ENCODE measurements at places on chromosomes 11 and 22.

DNA sequence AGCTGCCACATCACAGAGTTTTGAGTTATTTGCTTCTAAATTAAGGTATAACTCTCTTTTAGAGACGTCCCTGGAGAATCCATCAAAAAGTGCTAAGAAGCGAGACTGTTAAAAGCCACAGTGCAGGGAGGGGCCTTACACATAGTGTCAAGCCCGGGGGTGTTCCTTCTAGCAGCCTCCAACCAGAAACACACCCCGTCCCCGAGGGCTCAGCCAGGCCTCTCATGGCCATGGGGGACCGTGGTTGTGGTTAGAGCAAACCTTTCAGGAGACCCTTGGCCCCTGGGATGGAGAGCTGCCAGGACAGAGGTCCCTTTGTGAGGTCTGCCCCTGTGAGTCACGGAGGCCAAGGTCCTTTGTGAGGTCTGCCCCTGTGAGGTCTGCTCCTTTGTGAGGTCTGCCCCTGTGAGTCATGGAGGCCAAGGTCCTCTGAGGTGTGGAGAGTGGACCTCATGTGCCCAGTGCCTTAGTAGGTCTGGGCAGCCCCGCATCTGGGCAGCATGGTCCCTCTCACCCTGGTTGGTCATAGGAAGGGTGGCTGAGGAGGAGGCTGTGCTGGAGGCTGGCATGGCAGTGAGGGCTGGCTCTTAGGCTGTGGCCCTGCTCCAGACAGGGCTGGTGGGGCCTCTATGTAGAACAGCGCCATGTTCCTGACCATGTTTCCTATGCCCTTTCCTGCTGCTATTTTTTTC lies 5.4 kb downstream of the GNAZ start:
- no peak for DNase-seq

GRCh38 chr11:304915-305843 lies 2.4 kb upstream of the IFITM2 start:
- DNase-seq: no peak

GRCh38 chr11:10514709-10515108 lies 26.3 kb downstream of the RNF141 start:
- no peak for DNase-seq

DNA sequence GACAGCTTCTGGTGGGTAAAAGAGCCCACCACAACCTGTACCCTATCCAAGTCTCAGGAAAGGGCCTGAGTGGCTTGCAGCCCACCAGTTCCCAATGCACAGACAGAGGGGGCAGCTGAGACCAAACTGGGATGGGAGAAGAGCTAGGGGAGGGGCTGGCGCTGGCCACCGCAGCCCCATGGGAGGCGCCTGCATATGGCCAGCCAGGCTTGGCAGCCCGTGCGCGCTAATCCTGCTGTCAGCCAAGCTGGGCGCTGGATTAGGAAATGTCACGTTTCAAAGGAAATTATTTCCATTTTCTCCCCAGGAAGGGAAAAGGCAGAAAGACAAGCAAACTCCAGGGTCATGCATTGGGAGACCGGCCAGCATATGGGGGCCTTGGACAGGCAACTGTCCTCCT lies 236.8 kb downstream of the BUD13 start:
- DNase-seq: no peak

DNA sequence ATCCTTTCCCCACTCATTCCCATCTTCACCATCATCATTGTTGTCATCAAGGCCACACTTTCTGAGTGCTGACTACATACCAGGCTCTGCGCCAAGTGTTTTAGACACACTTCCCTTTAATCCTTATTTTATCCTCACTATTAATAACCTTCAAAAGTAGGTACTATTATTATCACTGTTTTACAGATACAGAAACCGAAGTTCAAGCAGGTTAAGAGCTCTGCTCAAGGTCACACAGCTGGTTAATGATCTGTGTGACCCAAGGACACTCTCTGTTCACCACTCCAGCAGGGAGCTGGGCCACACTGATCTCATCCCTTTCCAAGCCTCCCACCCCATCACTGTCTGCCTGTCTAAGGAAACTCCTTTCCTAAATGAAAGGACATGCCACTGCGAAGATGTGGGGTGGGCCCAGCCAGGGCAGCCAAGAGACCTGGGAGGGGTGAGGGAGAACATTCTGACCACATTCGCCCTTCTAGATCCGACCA lies 17.2 kb upstream of the TSKU start:
- no peak for DNase-seq

DNA sequence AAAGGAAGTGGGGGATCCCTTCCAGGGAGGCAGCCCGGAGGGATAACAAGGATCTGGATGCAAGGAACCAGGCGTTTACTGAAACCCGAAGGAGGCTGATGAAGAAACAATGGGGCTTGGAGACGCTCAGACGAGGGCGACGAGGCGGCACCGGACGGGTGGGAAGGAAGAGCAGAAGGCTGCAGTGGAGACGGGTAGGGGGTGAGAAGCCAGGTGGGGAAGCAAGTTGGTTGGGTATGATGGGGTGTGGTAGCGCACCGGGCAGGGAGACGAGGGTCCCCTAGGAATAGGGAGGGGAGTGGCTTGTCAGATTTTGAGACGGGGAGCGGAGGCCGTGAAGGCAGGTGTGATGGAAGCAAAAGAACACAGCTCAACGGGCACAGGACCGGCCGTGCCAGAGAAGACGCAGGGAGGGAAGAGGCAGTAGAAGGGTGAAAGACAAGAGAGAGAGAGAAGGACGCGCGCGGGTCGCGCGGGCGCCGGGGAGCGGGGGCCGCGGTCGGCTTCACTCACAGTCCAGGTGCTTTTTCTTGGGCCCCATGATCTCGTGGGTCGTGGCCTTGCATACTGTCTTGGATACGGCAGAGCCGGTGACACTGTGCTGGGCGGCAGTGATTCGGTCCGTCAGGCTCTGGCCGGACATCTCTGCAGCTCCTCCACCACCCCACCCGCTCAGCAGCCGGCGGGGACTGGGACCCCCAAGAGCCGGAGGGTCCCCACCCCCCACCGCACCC lies 579 bp downstream of the PICALM start:
- DNase-seq: peak; percentile 54

DNA sequence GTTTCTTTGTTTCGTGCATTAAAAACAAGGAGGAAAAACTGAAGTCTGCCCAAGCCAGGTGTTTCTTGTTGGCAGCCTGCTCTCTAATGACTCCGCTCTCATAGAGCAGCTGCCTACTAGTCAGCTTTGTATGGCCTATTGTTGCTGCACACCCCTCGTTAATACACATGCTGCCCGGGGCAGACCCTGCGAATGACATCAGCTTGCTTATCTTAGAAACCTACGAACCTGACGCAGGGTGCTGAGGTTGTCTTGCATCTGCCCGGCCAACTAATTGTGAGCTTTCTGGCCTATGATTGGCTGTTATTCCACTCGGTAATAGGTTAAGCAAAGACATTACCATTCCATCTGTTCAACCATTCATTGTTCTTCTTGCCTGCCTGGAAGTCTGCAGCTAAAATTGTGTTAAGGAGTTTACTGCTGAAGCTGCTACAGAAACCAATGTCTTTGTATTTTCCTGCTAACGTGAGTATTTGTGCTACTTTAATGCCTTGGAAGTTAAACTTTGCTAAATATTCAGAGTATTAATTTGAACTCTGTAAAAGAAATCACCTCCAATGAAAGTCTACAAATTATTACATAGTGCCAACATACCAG lies 37.5 kb downstream of the ZC3H12C start:
- DNase-seq: no peak

- no peak for DNase-seq
Observed at GRCh38 chr11:114129142-114129541, 69.6 kb downstream of the ZBTB16 start.
